ENCODE measurements at places on chromosomes 11 and 22.

- peak; percentile 90 for DNase-seq
Measured at GRCh38 chr11:128488471-128488870, 98.9 kb downstream of the ETS1 start.

DNA sequence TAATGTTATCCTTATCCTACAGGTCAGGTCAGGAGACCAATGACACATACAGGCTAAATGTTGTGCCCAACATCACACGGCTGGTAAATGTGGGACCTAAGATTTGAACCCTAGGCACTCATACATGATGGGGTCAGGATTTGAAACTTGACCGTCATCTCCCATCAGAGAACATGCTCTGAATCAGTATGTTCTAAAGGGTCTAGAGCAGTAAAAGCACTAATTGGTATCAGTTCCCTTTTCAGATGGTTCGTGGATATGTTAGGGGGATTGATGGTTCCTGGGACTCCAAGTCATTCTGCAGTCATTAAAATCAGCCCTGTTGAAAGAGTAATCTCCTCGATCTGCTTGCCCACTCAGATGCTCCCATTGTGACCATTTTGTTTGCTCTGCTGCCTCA lies 65.5 kb downstream of the BMAL1 start:
- DNase-seq: no peak

DNA sequence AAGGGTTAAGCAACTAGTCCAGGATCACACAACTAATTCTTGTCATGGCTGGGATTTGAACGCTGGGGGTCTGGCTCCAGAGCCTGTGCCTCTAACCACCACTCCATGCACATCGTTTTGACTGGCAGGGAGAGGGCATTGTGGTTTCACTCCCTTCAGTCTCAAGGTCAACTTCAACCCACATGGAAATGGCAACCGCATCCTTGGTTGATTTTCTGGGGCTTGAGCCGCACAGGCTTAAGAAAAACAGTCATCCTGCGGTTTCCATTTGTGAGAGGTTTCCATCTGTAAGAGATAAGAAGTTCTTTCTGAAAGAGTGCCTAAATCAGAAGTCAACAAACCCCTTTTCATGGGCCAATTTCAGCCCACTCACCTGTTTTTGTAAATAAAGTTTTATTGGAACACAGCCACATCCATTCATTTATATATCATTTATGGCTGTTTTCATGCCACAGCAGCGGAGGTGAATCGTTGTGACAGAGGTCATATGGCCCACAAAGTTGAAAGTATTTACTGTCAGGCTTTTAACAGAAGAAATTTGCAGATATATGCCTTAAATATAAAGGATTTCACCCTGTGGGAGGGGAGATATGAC lies 65.7 kb downstream of the SGSM1 start:
- no peak for DNase-seq

DNA sequence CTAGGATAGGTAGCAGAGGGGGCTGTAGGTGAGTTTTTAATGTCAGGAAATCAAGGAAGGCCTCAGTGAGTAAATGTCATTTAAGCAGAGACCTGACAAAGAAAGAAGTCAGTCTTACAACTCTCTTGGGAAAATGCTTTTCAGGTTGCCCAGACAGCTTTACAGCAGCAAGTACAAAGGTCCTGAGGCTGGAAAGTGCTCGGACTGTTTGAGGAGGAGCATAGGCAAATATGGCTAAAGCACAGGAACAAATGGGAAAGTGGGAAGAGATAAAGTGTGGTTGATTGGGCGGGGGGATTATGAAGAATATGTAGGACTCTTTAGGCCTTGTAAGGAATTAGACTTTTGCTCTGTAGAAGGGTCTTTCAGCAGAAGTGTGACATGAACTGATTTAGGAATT lies 125.4 kb downstream of the ARHGAP42 start:
- DNase-seq: no peak

DNA sequence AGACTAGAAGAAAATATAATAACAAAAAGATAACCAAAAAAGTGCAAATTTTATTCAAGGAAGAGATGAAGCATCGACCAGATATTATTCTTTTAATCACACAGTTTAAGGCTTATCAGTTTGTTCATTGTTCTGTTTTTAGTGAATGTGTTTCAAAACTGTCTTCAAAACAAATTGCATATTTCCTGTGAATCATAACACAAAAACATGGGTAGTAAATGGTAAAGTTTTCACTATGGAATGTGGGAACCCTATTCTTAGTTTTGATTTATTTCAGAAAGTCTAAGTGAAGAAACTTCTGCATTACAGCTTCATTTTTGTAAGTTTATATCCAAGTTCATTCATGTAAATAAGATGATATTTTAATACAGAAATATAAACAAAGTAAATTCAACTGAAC lies 207.6 kb upstream of the LUZP2 start:
- no peak for DNase-seq

- peak; percentile 44 for DNase-seq
Measured at GRCh38 chr11:76318744-76319384, 62.1 kb downstream of the THAP12 start.

- no peak for DNase-seq
Measured at GRCh38 chr11:8354622-8355415, 91.1 kb upstream of the LMO1 start.

DNA sequence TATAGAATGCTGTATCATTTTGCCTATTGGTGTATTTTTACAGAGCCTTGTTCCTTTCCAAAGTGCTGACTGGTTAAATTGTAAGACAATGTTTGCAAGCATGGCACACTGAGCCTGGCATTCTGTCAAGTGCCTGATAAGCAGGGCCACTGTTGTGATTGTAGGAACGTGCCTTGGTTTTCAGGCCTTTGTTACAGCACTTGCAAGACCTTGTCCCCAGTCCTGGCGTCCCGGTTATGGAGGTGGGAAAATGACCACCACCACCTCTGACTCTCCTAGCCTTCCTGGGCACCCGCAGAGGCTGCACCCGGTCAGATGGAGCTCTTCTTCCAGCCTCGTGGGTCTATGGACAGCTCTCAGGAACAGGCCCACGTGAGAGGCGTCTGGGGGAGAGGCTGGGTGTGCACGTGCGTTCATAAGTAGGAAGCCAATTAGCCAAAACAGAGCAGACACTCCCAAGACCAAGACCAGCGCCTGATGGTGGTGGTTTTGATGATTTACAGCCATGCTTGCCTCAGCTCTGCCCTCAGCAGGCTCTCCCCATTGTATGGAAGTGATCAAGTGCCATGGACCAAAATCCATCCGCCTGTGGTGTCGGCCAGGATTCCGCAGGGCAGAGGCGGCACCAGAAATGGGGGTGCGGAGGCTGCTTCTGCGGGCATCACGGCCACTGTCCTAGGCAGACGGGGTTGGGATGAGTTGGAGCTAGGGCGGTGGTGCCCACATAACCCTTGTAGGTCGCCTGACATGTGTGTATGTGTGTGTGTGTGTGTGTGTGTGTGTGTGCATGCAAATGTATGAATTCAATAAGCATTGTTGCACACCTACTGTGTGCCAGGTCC lies 89.8 kb downstream of the RTL6 start:
- no peak for DNase-seq

GRCh38 chr11:34075178-34075820 lies 23.8 kb downstream of the CAPRIN1 start:
- peak; percentile 47 for DNase-seq

DNA sequence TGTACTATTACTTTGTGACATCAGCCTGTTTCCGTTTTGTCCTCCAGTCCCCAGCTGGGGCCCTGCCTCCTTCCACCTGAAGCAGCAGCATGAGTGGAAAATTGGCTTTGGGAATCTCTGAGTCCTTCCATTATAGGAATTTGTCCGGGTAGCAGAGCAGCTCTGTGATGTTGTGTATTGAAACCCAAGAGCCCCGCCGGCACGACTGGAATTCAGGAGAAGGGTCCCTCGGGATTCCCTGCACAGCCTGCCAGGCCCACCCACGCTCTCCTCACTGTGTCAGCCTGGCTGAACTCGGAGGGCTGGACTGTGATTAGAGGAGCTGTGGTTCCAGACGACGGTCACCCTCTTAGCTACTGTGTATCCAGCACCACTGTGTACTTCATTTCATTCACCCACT lies 18.8 kb upstream of the TSPAN18 start:
- DNase-seq: no peak

GRCh38 chr11:69801513-69802335 lies 17.5 kb downstream of the FGF3 start:
- no peak for DNase-seq

- DNase-seq: peak; percentile 66
Measured at GRCh38 chr11:35683728-35684339, 21.3 kb downstream of the TRIM44 start.

- DNase-seq: no peak
Measured at GRCh38 chr11:59394186-59394585, 32.0 kb downstream of the OR5A2 start.

DNA sequence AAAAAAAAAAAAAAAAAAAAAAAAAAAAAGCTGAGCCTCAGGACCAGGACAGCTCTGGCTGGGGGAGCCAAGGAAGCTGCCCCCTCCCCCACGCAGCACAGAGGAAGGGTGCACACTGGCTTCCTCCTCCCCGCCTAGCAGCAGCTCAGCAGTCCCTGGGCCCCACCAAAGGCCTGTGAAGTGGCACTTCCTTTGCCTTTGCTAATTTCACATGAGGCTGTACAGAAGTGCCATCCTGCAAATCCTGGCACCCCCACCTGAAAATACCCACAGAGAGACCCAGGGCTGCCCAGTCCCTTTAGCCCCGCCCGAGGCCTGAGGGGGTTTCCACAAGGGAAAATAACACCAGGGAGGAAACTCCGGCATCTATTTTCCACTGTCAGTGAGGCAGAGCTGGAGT lies 3.9 kb downstream of the RHOG start:
- no peak for DNase-seq

DNA sequence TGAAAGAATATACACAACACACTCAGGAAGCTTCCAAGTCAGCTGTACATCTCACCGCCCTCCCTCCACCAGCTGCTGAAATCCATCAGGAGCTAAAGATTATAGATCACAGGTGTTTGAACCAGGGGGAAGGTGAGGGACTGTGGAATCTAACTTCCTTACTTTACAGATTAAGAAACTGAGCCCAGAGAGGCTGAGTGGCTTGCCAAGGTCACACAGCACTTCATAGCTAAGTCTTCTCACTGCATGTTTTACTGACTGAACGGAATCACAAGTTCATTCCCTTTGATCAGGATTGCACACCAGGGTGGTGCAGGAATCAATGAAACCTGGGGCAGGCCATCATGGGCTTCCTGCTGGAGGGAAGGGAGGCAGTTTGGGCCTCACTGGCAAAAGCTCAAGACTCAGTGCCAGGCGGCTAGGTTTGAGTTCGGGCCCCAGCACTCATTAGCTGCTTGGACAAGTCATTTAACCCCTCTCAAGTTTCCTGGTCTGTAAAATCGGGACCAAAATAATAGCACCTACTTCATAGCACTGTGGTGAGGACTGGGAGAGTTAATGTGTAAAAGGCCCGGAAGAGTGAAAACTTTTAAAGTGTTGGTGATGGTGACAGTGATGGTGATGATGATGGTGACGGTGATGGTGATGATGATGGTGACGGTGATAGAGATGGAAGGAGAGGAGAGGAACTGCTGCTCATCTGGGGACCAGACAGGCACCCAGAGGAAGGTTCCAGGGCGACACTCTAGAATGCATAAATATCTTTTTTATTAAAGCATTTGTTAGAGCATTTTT lies 8.2 kb downstream of the CD5 start:
- no peak for DNase-seq

GRCh38 chr22:35258191-35258988 lies 1.1 kb downstream of the HMGXB4 start:
- DNase-seq: no peak

GRCh38 chr22:36856121-36856791 lies 4.5 kb upstream of the NCF4 start:
- peak; percentile 74 for DNase-seq

GRCh38 chr11:491358-491757 lies 15.7 kb downstream of the RNH1 start:
- no peak for DNase-seq

DNA sequence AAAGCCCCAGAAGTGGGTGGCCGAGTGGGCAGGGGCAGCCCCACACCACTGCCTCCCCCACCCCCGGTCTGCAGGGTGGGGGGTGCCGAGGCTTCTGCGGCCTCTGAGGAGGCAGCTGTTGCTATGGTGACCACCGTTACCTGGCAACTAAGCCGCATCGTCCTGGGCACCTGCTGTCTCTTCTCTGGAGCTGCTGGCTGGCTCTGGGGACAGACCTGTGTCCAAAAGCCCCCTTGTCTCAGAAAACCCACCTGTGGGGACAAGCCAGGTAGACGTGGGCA lies 79.9 kb upstream of the PRR5 start:
- no peak for DNase-seq

- DNase-seq: peak; percentile 40
Measured at GRCh38 chr11:111299101-111300026, 1.0 kb downstream of the POU2AF3 start.

All from fibroblast of gingiva (primary cell).